A549 treated with Hydrocortisone at 1 μM for 4 hours (cell line): ENCODE measurements at places on chromosomes 5 and 9. TPM values are rescaled to one million over a fixed set of nuclear protein-coding genes. Genes with fewer than 3 reads are reported as not detected.

AJM1 gene
- 3.4 to 4.3 TPM (median 4.0 TPM) in 5 replicates for total RNA-seq

CACFD1 gene
- total RNA-seq: 3.9 to 5.2 TPM (median 4.4 TPM) in 5 replicates

PCDHB8 gene
- total RNA-seq: 0.13 to 0.36 TPM (median 0.30 TPM) in 5 replicates

PAPPA gene
- total RNA-seq: 21.8 to 38.1 TPM (median 32.1 TPM) in 5 replicates
